Gastrocnemius medialis (tissue), 4 donors: ENCODE measurements at places on chromosomes 2 and 18. TPM values are rescaled to one million over a fixed set of nuclear protein-coding genes. Genes with fewer than 3 reads are reported as not detected.

DNA sequence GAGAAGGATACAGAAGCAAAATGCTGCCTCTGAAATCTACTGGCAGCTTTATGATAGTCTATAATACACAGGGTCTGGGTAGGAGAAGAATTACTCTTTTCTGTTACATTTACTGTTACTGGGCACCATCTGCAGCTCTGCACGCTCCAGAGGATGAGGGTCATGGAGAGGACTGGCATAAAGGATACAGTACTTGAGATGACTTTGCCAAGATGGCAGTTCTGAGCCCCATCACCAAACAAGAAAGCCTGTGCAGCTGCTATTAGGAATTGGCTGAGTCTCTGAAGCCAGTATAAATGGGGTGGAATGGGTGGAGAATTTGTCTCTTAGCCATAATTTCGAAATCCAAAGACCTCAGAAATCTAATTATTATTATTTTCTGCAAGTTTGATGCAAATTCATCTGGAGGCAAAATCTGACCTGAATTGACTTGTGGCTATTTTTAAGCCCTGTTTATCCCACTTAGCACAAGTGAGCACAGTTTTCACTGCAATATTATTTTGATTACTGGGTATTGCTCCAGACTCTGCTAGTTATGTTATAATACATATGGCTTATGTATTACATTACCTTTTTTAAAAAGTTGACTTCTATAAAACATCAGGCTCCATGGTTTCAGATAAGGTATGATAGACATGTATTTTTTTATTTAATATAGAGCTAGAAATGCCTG lies 579.5 kb downstream of the MBD2 start:
- no peak for DNase-seq

DNA sequence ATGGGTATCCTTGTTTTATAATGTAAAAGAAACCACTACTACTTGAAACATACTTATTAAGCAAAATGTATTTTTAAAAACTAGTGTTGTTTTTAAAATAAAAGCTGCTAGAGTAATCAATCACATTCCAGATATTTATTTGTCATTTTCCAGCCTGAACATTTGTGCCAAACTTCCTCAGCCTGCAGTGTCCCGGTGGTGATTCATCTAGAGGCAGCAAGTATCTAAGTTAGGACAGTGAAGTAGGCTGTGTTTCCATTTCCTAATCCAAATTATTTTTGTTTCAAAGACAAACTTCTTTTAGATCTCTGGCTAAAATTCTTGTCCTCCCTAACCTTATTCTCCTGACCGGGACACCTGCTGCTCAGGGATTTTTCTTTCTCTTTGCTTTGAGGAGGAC lies 12.8 kb upstream of the GCG start:
- DNase-seq = no peak

DNA sequence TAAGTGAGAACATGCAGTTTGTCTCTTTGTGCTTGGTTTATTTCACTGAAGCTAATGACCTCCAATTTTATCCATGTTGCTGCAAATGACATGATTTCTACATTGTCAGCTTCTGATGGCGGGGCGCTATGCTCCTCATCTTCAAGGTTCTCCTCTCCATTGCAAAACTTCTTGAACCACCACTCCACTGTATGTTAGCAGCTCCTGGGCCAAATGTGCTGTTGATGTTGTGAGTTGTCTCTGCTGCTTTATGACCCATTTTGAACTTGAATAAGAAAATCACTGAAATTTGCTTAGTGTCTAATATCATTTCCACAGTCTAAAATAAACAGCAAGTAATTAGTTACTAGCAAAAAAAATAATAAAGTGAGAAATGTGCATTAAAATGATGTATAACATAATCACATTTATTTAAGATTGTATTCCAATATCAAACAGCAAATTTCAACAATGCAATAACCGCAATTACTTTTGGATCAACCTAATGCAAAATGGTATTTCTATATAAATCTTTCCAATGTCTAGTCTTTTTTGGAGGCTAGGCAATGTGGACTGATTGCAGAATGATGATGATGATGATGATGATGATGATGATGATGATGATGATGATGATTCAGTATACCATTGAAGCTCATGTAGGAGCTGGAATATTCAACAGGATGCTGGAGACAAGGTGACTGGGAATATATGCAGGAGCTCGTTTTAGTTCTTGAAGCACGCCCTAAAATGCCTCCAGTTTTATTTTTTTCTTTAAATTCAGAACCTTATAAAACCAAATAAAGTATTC lies 304.9 kb upstream of the KYNU start:
- DNase-seq = no peak

DNA sequence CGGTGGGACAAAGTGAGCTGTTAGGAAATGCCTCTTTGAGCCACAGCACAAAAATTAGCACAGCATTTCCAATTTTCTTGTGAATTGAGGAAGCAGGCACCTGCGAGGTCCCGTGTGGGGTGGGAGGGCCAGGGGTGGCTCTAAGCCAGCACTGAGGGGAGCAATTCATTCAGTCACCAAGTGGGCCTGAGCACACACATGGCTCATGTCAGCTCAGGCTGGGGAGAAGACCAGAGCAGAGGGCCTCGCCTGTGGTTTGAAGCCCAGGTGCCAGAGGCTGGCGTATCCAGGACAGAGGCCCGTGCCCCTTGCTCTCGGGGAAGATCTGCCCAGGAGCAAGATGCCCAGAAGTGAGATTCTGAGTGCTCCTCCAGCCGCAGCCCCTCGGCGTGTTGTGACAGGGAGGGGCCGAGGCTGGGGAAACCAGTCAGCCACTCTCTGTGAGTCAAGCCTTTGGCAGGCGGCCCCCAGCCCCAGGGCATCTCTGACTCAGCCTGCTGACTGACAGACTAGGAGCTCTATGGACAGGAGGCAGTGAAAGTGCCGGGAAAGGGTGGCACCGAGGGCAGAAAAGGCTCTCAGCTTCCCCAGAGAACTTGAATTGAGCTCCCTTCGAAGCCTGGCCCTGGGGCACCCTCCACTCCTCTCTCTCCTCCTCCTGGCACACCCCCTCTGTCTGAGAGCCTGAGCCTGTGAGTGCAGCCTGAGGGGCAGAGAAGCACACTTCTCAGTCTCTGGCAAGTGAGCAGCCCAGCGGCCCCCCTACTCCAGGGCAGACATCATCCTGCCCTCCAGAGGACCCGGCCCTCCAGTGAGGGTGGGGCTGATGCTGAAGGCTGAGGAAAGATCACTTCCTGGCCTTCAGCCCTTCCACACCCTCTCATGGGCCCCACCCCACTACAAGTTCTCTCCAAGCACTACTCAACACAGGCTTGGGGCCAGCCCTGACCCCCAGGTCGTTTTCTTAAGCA lies 32.3 kb downstream of the CYP26B1 start:
- no peak for DNase-seq

- no peak for DNase-seq
Measured at GRCh38 chr2:161710131-161710915, 86.1 kb downstream of the SLC4A10 start.

Gene FAM124B
- 1.8 TPM for total RNA-seq

DNA sequence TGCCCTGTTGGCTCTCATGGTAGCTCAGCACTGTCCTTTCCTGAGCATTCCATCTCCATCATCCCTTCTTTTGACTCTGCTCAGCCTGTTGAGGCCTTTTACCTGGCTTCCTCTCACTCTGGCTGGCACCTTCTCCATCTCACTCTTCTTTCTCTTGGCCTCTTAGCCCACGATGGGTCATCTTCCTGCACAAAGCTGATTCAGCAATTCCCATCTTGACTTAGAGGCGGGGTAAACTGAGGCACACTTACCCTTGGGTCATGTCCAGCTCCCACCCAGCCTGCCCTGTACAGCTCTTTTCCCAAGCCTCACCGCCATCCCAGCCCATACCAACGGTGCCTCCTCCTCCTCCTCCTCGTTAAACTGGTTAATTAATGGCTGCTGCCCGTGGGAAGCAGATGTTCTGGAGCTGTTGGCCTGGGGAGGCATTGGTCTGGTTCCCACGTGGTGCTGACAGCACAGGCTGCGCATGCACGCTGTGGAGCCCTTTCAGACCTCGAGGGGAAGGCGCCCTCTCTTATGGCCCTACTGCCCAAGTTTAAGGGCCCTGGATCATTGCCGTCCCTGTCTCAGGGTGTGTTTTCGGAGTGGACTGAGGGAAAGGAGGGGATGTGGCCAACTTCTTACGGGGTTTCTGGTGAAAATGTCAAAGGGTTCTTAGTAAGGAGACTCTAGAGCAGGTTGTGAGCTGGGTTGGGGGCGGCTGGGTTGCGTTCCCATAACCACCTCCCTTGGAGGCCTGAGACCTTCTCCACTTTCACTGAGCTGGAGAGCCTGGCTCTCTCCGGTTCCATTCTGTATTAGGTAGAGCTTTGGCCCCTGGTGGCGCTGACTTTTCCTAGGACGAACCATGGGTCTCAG lies 10.9 kb downstream of the WNT10A start:
- DNase-seq = no peak

- DNase-seq = no peak
Measured at GRCh38 chr2:184890311-184890710, 292.0 kb downstream of the ZNF804A start.

Gene SCG2
- total RNA-seq = not detected

- DNase-seq = no peak
Measured at GRCh38 chr2:179302764-179303571, 38.3 kb upstream of the SESTD1 start.

GRCh38 chr2:236577481-236578410 lies 8.1 kb downstream of the ACKR3 start:
- no peak for DNase-seq

- no peak for DNase-seq
Measured at GRCh38 chr2:72781480-72781879, 44.4 kb downstream of the EXOC6B start.

GRCh38 chr2:57720728-57721627 lies 325.6 kb upstream of the VRK2 start:
- DNase-seq = no peak

Gene MAP3K19
- not detected for total RNA-seq

Gene RUFY4
- not detected for total RNA-seq

- DNase-seq = no peak
Measured at GRCh38 chr2:189798312-189799029, 14.2 kb downstream of the PMS1 start.

Gene EMILIN1
- 13.7 TPM for total RNA-seq

Gene PROKR1
- total RNA-seq = 0.09 TPM

DNA sequence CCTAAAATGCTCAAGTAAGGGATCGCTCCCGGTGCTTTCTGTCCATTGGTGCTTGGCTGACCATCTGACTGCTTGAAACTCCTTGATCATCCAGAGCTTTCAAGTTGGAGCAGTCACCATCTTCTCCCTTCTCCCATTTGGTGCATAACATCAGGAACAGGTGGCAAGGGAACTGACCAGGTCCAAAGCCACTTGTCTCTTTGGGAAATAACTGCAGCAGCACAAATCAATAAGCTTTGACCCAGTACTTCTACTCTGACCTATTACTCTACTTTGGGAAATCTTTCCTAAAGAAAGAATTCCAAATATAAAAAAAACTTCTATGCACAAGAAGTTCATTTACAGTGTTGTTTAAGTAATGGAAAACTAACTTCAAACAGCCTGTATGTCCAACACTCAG lies 10.6 kb upstream of the MAT2A start:
- no peak for DNase-seq

DNA sequence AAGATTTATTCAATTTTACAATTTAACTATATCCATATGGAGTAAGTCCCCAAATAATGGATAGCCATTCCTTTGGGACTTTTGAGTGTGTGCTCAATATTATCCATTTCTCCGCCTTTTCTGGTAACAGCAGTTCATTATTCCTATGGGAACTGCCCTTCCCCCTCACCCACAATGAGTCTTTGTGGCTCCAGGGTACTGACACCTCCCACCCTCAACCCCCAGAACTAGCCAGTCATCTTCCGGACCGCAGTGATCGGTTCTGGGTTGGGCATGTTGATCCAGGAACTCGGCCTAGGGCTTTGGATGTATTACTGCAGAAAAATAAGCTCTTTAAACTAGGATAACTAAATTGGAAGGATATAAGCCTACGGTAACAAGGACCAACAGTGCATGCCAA lies 45.4 kb upstream of the CCDC150 start:
- DNase-seq = no peak

GRCh38 chr2:99451280-99451679 lies 38.5 kb downstream of the REV1 start:
- no peak for DNase-seq
